ENCODE measurements at places on chromosomes 16 and 17.

DNA sequence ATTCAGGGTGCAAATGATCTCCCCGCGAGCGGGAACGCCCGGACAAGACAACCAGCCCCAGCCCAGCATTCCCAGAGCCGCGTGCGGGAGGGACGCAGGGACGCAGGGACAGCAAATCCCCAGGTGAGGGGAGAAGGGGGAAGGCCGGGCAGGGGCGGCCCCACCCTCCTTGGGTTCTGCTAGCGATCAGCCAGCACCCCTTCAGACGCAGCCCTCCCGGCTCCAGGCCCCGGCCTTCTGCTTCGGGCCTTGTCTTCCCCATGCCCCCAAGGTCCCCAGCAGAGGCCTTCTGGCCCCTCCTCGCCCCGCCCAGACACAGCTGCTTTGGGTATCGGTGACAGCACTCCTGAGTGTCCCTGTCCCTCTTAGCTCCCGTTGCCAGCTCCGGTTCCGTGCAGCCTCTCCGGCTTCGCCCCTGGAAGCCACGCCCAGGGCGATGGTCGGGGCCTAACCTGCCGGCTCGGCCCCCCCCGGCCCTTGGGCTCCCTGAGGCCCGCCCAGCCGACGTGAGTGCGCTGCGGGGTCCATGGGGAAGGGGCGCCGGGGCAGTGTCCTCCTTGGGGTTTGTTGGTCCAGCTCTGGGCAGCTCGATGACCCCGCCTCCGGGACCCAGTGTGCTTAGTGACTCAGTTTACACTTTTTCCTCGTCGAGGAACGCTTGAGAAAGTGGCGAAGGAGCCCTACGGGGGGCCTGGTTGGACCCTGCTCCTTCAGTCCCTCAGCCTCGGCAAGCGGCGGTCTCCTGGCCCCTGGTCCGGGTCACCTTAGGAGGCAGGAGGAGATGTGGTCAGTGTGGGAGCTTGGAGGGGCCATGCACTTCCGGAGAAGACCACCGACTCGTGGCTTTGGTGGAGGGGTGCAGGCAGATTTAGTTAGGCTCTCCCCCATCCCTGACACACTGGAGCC lies 50.5 kb upstream of the AMZ2 start:
- peak; percentile 61 for DNase-seq

DNA sequence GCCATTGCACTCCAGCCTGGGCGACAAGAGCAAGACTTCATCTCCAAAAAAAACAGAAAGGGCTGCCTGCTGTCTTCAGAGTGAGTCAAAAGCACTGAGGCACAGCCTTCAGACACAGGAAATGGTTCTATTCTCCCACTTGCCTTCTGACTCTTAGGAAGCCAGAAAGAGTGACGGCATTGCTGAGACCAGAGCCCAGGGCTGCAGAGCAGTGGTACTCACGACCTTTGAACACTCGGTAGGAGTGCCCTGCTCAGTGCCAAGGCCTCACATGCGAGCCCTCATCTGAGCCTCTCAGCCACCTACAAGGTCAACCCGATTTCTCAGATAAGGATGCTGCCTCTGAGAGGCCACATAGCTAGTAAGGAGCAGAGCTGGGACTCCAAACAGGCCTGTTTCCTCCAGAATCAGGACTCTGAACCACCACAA lies 3.5 kb upstream of the ITGAE start:
- DNase-seq = peak; percentile 20

DNA sequence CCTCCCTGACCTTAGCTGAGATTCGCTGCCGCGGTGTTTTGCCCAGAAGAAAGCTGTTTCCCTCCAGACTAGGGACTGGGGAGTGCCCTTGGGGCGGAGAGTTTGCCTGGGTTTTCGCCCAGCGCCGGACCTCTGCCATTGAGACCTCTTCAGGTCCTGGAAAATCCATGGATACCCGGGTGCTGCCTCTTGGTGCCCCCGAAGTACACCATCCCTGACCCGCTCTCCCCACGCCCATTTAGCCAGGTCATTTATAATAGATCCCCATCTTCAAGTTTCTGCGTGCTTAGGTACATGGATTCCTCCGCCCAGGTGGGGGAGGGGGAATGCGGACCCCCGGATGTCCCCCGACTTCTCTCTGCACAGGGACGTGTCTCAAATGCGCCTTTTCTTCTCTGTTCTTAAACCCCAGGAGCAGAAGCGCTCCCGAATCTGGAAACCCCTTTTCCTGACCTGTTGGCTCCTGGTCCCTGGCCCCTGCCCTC lies 15.0 kb upstream of the CBX8 start:
- DNase-seq = no peak

DNA sequence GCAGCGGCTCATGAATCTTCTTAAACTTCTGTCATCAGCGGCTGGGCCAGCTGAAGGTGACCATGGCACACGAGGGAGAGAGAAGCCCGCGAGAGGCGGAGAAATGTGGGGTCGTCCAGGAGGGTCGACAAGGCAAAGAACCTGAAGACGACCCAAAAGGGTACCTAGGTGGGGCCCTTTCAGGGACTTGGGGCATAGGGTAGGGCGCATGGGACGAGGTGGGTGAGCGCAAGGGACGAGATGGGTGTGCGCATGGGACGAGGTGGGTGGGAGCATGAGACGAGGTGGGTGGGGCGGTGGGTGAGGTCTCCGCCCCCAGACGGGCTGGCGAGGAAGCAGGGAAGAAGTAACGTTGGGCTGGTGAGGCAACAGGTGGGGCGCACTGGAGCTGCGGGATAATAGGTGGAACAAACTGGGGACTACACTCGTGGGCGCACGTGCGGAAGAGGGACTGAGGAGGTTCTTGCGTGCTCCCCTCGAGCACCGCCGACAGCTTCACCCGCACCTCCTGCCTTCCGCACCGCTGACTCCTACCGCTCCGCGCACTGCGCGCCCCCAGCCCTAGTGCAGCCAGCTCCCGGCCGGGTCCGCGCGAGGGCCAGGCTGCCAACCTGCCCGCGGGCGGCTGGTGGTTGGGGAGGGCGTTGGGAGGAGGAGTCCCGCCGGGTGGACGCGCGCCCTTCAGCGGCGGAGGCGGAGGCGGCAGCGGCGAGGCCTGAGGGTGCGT lies 23.2 kb upstream of the CRYM start:
- DNase-seq = peak; percentile 84

DNA sequence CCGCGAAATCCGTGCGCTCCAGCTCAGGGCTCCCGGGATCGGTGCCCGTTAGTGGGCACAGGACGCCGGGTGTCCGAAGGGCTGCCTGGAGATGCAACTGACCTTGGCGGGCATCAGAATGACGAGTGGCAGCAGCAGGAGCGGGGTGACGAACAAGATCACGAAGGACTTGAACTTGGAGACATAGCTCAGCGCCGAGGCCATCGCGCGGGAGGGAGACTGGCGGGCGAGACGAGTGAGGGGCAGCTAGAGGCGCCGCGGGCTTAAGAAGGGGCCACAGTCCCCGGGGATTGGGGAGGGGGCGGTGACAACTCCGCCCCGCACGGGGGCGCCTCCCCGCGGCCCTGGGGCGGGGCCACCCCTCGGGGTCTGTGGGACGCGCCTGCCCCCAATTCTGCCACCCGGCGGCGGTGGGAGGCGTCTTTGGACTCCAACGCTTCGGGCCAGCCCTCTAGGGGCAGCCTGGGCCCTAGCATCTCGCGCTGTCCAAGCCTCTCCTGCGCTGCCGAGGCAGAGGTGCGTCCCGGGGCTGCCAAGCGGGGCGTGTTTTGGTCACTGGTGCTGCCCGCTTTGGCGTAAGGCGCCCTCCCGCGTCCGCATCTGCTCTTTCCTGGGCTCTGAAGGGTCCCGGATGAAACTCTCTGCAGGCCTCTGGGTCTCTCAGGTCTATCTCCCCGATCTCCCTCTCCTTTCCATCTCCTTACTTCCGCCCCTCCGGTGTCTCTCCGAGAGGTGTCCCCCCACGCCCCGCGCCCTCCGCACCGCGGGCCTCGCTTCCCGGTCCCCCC lies at the start of gene SLC13A5:
Gene SLC13A5, minus strand, starts transcription at position 240 of the 788 bp plus-strand sequence. Its CDS starts 36 bp downstream, at position 204.
- DNase-seq = peak; percentile 77

DNA sequence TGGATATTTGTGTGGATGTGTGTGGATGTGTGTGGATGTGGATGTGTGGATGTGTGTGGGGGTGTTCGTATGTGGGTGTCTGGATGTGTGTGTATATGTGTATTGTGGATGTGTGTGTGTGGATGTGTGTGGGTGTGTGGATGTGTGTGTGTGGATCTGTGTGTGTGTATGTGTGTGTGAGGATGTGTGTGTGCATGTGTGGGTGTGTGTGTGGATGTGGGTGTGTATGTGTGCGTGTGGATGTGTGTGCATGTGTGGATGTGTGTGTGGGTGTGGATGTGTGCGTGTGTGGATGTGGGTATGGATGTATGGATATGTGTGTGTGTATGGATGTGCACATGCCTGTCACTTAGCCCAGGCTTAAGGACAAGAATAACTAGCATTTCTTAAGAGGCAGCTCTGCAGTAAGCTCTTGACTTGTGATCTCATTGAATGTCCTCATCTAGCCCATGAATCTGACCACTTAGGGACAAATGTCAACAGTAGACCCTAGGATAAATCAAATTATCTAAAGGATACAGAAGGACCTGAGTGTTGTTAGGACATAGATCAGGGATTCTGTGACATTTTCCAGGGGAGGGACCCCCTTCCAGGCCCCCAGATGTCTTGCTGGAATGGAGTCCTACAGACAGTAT lies 83.5 kb downstream of the BMERB1 start:
- no peak for DNase-seq

- DNase-seq = no peak
Observed at GRCh38 chr16:3242709-3243108, 7.8 kb upstream of the ZNF200 start.

GRCh38 chr17:79681628-79682261 lies 49.0 kb upstream of the ENPP7 start:
- DNase-seq = no peak

- peak; percentile 84 for DNase-seq
Observed at GRCh38 chr17:44689477-44690217, at the start of gene CCDC43. Gene CCDC43, minus strand, starts transcription at chr17:44689776. Its CDS starts 23 bp downstream, at chr17:44689753.

DNA sequence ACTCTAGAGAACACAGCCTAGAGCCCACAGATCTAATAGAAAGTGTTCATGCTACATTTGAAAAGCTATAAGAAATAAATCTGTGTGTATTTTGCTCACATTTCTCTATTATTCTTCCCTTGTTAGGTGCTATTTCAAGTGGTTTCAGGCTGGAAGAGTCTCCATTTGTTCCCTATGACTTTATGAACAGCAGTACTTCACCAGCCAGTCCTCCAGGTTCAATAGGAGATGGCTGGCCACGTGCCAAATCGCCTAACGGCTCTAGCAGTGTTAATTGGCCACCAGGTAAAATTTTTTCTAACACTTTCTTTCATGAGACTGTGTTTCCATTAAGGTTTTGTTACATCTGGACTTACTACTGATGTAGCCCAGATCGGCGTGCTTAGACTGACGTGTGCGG lies 30.7 kb upstream of the SLC5A11 start:
- DNase-seq = no peak

GRCh38 chr16:14196539-14196938 lies 125.4 kb downstream of the MRTFB start:
- DNase-seq = no peak

- DNase-seq = no peak
Observed at GRCh38 chr17:2181897-2182448, 121.6 kb downstream of the SMG6 start.

GRCh38 chr17:75225016-75225415 lies 19.5 kb downstream of the NUP85 start:
- no peak for DNase-seq

- DNase-seq = no peak
Observed at GRCh38 chr16:66131156-66131807, 235.2 kb upstream of the CDH5 start.

DNA sequence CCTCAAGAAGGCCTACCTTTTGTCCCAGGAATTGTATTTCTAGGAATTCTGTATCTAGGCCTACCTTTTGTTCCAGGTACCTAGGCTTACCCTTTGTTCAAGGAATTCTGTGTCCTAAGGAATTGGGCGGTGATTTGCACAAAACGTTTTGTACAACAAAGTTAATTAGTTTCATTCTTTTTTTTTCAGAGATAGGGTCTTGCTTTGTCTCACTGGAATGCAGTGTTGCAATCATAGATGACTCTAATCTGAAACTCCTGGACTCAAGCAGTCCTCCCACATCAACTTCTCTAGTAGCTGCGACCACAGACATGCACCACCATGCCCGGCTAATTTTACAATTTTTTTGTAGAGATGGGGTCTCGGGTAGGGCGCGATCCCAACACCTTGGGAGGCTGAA lies 7.0 kb downstream of the CDR2L start:
- DNase-seq = no peak

DNA sequence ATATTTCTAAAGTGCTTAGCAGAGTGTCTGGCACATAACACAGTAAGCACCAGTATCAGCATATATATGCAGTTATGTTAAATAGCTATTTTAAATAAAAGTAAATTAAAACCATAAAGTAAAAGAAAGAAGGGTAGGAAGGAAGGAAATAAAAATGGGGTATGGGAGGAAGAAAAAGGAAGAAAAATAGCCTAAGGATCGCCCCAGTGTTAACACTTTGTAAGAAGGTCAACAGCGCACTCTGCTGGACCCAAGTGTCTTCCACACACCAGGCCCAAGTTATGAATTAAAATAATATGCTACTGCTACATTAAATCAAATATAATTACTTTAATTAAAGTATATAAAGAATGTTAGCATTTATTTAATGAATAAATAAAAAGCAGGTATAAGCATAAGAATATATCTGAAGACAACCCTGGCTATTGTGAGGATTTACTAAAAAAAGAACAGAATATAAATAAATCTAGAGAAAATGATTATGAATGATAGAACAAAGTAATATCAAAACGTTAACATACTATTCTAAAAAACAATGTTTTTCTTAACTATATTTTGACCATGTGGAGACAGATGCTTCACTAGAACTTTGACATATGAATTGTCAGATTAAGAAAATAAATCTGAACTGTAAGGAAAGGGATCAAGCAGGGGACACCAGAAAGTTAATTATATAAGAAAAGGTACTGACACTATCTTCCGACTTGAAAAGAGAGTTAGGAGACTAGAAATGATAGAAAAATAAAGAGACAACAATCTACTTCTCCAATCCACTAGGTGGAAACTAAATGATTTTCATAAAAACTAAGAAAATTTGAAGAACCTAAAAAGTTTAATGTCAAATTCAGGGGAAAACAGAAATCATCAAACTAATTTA lies 25.9 kb downstream of the BRIP1 start:
- peak; percentile 94 for DNase-seq

GRCh38 chr17:39794249-39794970 lies 56.7 kb downstream of the GRB7 start:
- no peak for DNase-seq

DNA sequence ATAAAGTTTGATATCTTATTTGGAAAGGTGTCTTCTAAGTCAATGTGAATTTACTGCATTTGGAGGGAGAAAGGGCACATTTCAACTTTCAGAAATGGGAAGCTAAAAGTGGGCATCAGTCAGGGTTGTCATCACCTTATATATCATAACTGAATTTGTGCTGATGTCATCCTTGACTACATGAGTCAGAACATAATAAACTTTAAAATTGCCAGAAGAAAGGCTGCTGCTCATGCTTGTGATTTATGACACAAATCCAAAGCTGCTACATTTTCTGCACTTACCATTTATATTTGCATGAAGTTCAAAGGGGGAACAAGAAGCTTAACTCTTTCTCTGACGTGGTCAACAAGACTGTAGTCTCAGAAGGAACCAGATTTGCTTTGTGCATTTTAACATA lies 196.6 kb downstream of the UTP18 start:
- DNase-seq = no peak

GRCh38 chr17:16243801-16244567 lies 27.0 kb downstream of the PIGL start:
- no peak for DNase-seq

- no peak for DNase-seq
Observed at GRCh38 chr16:50442221-50442620, 73.4 kb upstream of the BRD7 start.

GRCh38 chr17:42547001-42547461 lies 5.7 kb upstream of the HSD17B1 start:
- no peak for DNase-seq

Measured in HuH-7.5 (cell line).